Stimulated activated naive CD4-positive, alpha-beta T cell treated with Interleukin-2 at 50 U/mL for 16 hours (primary cell): ENCODE measurements at places on chromosomes 6 and 20.

- DNase-seq, result no peak
Measured at GRCh38 chr6:97422171-97422570, 139.2 kb upstream of the MMS22L start.

- DNase-seq, result no peak
Measured at GRCh38 chr6:160505970-160506369, 157.8 kb downstream of the SLC22A3 start.

GRCh38 chr6:94680669-94681212 is 896.6 kb upstream of the MANEA start:
- no peak for DNase-seq

DNA sequence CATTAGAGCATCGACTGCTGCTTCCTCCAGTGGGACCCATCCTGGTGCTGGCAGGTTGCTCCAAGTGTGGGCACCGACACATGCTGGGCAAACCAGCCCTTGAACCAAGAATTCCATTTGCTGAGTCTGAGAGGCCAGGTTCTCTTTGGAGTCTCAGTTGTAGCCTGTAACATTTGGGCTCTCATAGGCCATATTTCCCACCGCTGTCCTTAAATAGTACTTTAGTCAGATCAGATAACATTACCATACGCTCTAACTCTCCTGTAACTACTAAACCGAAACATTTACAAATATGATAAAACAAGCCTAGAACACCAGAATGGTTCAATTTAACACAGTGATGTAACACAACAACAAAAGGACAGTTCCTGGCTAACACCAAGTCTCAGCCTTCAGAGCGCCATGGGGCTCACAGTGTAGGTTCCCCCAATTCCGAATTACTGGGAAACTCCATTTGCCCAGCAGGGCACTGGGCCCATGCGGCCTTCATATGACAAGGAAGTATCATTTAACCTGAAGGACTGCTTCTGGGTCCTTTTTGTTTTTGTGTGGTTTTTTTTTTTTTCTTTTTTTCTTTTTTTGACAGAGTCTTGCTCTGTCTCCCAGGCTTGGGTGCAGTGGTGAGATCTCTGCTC is 28.4 kb upstream of the CD93 start:
- no peak for DNase-seq

GRCh38 chr6:122048570-122048969 is 350.9 kb upstream of the HSF2 start:
- no peak for DNase-seq

DNA sequence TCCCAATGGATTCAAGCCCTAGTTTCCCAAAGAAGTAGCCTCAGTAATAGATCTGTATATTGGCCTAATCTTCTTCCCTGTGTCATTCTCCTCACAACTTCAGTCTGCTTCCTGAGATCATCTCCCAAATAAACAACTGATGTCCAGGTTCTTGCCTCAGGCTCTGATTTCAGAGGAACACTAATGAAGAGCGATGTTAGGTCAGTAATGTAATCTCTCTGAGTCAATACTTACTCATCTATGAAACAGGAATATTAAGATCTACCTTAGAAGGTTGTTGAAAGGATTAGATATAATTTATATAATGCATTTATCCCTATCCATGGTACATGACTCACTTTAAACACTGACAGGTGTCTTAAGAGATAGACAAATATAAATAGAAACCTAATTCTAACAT is 246.0 kb upstream of the FLRT3 start:
- no peak for DNase-seq

DNA sequence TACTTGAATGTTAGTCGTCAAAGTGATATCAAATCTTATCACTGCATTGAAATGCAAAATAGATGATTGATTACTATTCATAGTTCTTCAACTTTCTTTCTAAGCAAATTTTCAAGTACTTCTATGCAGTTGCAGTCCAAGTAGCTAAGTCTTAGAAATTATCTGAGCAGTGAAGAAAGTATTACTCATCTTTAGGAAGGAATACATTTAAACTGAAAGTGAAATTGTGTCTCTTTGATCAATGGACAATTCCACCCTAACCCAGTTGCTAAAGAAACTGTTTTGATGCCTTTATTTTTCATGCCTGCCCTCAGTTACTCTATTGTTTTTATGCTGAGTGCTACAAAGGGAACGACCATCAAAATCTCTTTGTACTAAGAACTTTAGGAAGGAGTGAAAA is 337.4 kb downstream of the GRIK2 start:
- no peak for DNase-seq

DNA sequence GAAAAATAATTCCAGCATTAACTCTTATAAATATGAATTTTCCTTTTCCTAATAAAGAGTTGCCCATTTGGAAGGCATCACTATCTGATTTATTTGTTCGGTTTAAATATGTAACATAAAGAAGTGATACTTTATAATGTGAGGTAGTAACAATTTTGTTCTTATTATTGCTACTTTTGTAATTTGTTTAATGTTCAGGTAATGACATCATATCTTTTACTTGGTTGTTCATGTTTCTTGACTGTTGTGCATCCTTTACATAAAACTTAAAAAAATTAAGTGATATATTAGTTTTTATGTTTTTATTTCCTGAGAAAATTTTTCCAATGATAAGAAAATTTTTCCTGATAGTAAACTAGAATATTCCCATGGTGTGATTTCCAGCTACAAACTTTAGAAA is 124.6 kb downstream of the AFG1L start:
- no peak for DNase-seq

- no peak for DNase-seq
Measured at GRCh38 chr6:116307001-116307400, 27.3 kb upstream of the TSPYL1 start.

DNA sequence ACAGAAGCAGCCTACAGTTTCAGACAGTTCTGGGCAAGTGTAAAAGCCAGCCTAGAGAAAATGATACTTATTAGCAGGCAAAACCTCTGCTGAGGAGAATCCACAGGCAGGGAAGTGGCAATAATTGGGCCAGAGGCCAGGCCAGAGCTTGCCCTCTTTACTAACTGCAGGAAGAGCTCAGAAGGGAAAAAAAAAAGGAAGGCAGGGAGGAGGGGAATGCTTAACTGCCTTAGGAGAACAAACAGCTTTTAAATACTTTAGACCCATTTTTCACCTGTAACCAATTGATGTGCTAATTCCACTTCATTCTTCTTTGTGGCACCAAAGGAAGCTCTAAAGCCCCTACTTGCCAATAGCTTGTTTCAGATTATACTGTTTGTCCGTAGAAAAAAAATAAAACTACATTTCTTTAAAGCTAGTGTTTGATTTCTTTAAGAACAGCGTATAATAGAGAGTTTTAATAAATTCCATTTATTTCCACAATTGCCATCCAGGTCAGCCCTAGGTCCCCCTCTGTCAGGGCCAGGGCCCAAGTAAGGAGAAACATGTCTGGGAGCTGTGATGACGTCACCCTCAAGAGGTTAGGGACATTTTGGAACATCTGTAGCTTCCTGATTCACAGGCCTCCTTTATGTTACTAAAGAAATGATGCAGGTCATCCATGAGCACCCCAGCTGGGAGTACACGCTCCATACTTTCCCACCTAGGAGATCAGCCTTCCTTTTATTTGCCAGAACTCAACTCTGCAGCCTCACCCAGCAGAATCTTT is 384.3 kb downstream of the CDC5L start:
- no peak for DNase-seq

DNA sequence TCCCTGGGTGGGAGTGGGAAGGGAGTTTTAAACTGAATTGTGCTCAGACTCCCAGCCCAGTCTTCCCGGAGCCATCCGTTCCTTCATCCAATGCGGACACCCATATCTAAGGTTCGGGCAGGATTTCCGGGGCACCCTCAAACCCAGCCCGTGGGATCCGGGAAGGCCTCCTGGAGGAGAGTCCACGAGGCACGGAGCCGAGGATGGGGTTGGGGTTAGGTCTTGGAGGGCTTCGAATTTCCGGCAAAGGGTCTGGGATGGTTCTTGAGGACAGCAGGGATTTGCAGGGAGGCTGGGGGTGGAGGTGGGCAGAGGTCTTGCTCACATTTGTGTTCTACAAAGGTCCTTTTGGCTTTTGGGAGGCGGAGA is 49.5 kb upstream of the SLC32A1 start:
- DNase-seq, result no peak

GRCh38 chr6:84651583-84651982 is 112.8 kb downstream of the TBX18 start:
- DNase-seq, result no peak

DNA sequence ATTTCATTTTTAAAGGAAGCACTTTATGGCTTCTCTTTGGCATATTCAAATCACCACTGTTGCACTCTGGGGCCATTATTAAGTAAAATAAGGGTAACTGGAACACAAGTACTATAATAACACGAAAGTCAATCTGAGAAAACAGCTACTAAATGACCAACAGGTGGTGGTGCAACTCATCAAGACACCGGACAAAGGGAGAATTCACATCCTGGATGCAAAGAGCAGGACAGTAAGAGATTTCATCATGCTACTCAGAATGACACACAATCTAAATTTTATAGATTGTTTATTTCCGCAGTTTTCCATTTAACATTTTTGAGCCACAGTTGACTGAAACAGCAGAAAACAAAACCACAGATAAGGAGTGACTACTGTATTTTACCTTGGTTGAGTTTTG is 27.6 kb upstream of the LY86 start:
- DNase-seq, result no peak

- no peak for DNase-seq
Measured at GRCh38 chr6:42555477-42556457, 8.1 kb upstream of the UBR2 start.

GRCh38 chr6:15408758-15409157 is 162.9 kb downstream of the JARID2 start:
- no peak for DNase-seq

- no peak for DNase-seq
Measured at GRCh38 chr6:25558155-25558817, 93.7 kb upstream of the SCGN start.

- no peak for DNase-seq
Measured at GRCh38 chr6:25202504-25202903, 76.7 kb upstream of the CARMIL1 start.

GRCh38 chr6:167293088-167293589 is 2.0 kb downstream of the UNC93A start:
- no peak for DNase-seq

DNA sequence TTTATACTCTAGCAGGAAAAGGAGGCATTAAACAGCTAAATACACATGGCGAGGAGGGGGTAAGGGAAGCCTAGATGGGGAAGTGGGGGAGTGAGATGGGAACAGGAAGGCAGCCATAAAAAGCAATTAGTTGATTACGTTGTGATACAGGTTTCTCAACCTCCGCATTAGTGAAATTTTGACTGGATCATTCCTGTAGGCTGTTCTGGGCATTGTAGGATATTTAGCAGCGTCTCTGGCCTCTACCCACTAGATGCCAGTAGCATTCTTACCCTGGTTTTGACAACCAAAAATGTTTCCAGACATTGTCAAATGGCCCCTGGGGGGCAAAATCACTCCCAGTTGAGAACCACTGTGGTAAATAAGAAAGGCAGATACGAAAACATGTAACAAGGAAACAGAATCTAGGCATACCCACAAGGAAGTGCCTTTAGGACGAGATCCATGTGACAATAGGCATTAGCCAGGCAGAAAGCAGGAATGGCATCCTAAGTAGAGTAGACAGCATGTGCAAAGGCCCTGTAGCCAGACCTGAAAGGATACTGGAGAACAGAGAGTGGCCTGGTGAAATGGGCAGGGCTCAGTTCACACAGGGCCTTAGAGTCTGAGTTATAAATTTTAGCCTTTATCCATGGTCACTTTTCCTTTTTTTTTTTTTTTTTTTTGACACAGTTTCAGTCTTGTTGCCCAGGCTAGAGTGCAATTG is 25.8 kb upstream of the PTPN1 start:
- no peak for DNase-seq

DNA sequence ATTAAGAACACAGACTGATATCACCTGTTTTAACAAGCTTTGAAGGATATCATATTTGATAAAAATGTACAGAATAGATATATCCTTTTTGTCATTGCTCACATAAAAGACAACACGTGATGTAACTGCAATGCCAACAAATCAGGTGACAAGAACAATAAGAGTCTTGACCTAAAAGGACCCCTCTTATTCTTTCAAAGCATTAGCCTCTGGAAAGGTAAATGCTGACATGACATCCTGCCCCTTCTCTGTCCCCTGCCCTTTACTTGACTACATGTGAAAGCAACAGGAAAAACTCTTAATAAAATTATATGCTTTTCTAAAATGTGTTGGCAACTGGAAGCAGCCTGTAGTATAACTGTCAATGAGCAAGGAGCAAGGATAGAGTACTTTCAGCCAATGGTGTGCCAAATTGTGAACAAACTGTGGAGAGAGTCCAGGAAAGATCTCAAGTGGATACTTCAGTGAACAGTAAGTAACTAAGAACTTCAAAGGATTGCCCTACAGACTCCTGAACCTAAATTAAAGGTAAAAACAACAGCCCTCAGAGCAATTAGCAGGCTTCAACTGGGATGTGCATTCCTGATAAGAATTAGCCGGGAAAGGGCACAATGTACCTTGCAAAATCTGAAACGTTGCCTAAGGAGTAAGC is 16.3 kb downstream of the PTPRK start:
- no peak for DNase-seq

DNA sequence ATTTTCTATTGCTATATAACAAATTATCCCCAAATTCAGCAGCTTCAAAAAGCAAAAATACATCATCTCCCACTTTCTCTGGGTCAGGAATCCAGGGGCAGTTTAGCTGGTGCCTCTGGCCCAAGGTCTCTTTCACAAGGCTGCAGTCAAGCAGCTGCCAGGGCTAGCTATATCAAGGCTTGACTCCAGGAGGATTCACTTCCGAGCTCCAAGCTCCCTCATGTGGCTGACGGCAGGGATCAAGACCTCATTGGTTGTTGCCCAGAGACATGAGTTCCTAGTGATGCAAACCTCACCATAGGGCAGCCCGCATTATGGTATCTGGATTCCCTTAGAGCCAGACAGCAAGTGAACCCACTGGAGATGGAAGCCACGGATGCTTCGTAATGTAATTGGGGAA is 1.3 kb upstream of the VNN1 start:
- no peak for DNase-seq

- no peak for DNase-seq
Measured at GRCh38 chr6:129113637-129114036, 230.7 kb downstream of the LAMA2 start.

- DNase-seq, result no peak
Measured at GRCh38 chr6:88825856-88826255, 137.6 kb downstream of the RNGTT start.

DNA sequence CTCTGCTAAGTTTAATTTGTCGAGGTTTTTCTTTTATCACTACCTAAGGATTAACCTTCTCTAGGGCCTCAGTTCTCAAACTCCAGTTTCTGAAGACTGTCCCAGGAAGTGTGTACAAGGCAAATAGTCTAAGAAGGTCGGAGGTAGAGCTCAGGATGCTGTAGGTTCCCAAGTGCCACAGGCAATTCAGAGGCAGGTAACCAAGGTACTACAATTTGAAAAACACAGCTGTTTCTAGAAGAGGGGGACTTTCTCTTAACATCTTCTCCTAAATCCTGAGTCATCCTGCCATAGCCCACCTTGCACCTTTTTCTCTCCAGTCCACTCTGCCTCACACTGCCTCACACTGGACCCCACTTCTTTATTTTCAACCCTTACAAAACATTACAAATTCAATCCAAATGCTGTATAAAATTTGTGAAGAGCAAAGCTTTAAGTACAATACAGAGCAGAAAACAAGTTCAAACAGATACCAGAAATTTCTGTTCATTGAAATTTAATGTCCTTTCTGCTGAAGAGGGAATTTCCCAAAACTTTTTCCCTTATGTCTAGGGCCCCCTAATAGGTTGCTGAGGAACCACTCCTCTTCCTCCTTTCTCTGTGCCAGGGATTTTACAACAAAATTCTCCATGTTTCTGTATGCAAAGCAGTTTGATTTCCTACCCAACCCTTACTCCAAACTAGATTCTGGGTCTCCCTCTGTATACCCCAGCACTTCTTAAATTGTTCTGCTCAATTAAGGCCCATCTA is 43.0 kb downstream of the FRK start:
- no peak for DNase-seq
